ENCODE measurements at places on chromosomes 16 and 17.
A peak's percentile ranks its signal among the peaks of the same experiment; 100 is the strongest.

- DNase-seq = no peak
Measured at GRCh38 chr17:45414990-45415881, 17.4 kb downstream of the ARHGAP27 start.

DNA sequence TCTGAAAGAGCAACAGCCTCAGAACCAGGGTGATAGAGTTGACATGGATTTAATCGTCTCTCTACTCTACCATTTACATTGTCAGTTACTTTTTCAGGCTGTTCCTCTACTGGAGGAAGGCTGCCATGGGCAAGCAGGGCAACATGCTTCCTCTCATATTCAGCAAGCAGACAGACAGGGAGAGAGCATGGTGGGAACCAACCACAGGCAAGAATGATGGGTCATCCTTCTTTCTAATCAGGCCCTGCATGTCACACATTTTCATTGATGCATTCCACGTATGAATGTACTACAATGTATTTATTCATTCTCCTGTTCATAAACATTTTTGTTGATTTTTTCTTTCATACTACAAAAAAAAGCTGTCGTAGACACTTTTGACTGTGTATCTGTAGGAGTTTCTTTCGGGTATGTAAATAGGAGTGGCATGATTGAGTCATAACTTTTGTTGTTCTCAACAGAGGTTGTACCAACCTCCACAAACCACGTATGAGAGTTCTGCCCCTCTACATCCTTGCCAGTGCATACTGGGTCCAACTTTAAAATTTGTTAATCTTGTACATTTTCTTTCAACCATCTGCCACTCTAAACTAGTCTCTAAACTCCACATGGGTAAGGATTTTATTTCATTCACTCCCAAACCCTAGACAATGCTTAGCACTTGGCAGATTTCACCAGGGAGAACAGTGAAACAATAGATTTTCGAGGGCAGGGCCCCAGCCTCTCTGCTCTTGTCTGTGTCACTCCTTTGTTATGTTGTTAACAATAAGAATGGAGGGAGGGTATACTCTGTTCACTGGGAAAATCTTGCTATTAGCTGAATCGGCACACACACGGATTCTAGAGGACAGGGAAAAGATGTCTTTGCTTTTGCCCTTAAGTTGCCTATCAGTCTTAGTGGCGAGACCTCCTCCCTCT lies 58.7 kb downstream of the CMC2 start:
- no peak for DNase-seq

- DNase-seq = no peak
Measured at GRCh38 chr16:85519540-85520231, 93.4 kb upstream of the GSE1 start.

DNA sequence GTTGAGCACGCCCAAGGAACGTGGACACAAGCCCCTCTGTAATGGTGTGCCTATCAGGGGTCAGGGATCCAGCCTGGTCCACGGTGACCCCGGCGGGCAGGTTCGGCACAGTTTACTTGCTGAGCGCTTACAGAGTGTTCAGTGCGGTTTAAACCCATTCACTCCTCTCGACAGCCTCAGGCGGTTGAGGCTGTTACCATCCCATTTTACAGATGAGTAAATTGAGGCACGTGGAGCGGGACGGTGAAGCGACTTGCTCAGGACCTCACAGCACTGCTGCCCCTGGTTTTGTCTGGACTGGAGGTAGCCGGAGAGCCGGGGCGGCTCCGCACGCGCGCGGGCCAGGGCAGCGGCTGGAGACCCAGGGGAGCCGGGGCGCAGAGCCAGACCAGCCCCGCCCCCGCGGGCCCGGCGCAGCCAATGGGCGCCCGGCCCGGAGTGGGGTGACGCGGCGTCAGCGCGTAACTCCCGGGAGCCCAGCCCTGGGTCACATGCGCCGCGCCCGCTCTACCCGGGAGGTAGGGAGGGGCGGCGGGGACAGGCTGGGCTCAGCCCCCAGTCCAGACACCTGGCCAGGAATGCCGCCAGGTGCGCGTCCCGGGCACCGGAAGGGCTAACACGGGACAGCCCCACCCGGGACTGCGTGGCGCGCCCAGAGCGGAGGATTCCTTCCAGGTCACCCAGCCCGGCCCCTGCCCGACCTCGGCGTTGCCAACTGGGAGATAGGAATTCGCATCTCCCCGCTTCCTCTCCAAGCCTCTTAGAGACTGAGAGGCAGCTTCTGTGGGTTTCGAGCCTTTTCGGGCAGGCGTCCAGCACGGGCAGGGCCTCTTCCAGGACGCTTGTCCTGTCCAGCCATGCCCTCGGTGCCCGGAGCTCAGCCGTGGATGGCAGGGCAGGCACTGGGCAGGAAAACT lies 3.3 kb upstream of the SREBF1 start:
- peak; percentile 92 for DNase-seq

DNA sequence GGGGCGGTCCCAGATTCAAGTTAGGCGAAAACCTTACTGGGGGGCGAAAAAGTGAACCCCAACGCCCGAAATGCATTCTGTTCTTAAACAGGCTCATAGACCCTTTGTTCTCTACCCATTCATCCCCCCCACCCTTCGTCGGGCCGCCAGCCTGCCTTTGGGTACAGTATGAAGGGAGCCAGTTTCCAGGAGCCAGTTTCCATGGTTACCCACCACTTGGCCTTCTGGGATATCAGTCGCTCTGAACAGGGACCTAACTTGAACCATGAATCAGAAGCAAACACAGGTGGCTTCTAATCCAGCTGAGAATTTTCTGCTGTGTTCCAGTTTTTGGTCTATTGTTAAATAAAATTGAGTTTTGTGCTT lies 532 bp downstream of the DHX40 start:
- DNase-seq = peak; percentile 87

DNA sequence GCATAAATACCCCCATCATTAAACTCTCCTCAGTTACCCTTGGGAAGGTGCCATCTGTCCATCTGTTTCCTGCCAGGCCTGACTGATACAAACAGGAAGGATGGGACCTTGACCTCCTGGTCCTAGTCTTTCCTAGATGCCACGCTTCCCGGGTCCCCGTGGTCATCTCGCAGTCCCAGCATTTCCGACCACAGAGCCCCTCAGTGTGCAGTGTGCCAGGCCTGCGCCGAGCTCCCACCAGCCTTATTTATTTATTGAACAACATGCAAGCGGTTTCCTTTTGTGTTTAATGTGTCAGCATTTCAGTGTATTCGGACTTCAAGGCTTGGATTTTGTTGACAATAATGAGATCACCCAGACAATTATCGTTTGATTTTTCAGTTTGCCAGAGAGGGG lies 45.6 kb upstream of the NKD1 start:
- DNase-seq = no peak

DNA sequence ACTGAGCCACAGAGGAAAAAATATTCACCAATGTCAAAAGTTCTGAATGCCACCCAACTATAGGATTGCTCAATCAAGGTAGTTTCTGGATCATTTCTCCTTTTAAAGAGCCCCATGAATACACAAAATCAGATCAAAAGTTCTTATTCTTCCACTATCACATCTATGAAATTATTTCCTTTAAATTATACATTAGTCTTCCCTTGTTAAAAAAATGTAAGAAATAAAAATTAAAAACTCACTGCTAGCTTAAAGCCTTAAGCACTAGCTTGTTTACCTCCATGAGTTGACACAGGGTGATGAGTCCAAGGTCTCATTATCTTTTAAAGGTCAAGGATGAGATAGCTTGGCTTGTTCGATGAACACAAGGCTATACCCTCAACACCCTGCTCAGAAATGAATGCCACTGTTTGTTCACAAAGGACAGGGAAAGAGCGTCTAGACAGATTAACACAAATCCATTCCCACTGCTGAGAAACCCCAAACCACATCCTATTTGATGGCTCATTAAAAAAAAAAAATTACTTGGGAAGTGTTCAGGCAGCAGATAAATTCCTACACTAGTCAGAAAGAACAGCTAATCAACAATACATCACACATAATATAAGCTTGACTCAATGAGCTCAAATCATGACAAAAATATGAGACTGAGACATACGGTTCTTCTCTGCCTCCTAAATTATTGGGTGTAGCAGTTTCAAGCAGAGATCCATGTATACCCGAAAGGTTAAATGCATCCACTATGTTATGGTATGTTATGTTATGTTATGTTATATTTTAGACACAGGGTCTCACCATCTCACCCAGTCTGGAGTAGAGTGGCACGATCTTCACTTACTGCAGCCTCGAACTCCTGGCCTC lies 118.9 kb downstream of the PARN start:
- DNase-seq = no peak

- DNase-seq = no peak
Measured at GRCh38 chr17:1038459-1039122, 41.7 kb downstream of the TIMM22 start.

GRCh38 chr17:7840441-7840840 lies 6.4 kb downstream of the KDM6B start:
- DNase-seq = no peak

DNA sequence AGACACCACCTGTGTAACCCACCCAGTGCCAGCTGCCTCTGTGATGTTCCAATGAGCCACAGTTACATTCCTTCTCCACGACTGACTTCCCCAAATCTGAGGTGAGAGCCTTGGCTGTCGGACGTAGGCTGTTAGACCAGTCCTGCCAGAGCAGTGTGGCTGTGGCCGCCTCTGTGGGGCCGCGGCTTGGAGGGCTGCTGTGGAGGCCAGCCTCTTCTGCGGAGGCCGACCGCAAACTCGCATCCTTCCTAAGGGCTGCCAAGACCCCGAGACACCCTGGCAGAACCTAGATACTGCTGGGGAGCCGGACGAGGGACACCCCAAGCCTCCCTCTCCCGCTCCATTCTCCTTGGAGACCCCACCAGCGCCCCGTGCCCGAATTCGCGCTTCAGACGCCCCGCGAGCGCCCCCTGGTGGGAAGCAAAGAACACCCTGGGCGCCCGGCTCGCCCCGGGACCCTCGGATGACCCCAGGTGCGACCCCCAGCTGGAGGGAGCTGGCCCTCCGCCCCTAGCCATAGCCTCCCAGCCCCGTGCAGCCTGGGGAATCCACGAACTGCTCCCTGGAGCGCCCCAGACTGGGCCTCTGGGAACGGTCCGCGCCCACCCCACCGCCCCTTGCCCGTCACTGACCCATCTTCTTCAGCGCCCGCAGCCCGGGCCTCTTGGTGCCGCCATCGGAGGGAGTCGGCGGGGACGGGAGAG lies 547 bp downstream of the PLCD3 start:
- DNase-seq = peak; percentile 55

- no peak for DNase-seq
Measured at GRCh38 chr17:42354956-42355843, 33.0 kb downstream of the STAT3 start.

DNA sequence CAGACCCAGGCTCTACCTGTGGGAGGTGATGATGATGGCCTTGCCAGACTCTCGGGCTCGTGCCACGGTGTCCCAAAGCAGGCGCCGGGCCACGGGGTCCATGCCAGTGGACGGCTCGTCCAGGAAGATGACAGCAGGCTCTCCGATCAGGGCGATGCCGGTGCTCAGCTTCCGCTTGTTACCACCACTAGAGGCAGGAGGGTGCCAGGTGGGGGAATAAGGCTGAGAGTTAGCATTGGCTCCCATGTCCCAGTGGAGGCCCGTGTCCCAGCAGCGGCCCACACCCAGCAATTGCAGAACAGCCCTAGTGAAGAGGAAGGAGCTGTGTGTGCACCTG lies 10.3 kb upstream of the RNPS1 start:
- peak; percentile 67 for DNase-seq

DNA sequence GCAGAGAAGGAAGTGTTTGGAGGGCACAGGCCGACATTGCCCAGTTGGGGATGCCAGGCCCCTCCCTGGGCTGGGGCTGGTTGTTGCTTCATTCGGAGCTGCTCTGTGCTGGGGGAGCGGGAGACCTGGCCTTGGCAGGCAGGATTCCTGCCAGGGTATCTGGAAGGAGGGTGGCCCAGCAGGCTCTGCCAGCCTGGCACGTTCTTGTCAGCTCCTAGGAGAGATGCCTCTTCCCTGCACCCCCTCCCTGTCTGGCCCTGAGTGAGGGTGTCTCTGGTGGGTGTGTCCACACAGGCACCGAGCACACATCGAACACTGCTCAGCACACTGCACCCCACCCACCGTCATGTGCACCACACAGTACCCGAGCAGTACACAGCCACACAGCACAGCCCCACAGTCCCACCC lies 35.2 kb downstream of the ARHGAP23 start:
- no peak for DNase-seq

DNA sequence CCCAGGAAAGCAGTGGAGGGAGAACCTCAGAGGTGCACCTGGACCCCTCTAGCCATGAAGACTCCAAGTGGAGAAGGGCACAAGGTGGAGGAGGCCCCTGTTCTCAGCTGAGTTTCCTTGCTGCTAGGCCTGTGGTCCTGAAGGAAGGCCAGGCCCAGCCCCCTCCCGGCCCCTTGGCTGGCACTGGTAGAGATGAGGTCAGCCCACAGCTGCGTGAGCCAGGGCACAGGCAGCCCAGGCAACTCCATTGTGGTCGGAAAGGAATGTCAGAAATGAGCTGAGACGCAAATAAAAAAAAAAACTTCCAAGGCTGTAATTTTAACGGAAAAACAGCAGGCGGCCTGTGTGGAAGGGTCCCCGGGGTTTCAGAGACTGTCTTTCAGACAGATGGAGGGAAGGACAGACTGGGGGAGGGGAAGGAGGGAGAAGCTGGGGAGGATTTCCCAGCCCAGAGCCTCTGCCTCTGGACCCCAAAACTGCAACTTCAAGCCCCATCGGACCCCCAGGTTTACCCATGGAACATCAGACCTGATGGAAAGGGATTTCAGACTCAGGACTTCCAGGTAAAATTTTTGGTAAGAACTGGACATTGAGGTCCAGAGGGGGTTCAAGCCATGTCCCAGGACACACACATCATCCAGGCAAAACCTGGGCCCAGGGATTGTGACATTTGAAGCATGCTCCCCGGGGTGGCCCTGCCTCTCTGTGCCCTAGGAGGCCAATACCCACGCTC lies 25.6 kb upstream of the MRPS23 start:
- DNase-seq = peak; percentile 60

GRCh38 chr16:90054554-90054953 lies 22.6 kb downstream of the PRDM7 start:
- DNase-seq = no peak

DNA sequence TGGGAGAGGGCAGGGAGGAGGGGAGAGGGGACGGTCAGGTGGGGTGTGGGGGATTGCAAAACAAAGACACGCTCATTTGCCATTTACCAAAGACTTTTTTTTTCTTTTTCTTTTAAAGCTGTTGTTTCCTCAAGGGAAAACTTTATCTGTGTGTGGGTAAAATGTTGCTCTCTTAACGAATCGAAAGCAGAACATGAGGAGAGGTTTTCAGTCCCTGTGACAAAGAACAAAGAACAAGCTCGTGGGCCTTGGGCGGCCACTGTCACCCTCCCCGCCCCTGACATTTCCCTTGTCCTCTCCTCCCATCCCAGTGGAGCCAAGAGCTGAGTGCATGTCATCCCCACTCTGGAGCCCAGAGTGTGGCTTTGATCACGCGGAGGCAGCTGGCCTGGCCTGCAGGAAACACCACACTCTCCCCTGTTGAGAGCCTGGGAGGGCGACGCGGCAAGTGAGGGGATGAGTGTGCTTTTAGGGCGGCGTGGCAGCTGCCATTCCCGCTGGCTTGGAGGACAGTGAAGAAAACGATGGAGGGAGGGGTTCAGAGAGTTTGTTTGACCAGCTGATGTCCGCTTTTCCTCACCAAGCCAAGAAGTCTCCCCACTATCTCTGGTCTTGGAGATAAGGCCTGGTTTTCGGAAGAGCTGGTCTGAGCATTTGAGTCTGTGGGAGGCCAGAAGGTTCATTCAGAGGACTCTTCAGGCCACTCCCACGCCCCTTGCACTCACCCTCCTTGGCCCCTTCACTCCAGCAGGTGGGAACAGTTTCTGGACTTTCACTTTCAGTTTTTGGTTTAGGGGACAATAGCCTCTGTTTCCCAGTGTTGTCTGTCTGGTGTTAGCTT lies 11.4 kb downstream of the CCR7 start:
- no peak for DNase-seq

GRCh38 chr16:20624882-20625807 lies 49.0 kb upstream of the ACSM2B start:
- no peak for DNase-seq

All from HuH-7.5 (cell line).